ENCODE measurements at places on chromosomes 13 and 19. TPM values are rescaled to one million over a fixed set of nuclear protein-coding genes. Genes with fewer than 3 reads are reported as not detected.
A peak's percentile ranks its signal among the peaks of the same experiment; 100 is the strongest.

GGN gene
- total RNA-seq, result 2.2 TPM

F2RL3 gene
- total RNA-seq, result not detected

DNA sequence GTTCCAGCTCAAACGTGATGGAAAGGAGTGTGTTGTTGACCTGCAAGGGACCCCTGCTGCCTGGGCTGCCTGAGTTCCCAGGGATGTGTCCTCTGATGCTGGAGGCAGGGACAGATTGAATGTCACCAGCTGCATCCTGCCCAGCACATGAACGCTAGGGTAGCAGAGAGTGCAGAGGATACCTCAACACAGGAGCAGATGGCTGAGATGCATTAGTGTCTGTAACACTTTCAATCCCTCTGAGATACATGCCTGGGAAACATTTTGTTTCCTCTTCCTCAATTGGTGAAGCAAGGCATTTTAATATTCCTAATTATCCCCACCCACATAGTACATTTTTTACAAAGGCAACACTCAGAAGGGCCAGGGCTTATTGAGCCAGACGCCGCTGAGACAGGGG lies 106.4 kb upstream of the UBL3 start:
- peaks cover 62% of the 10 kb centered on the region for H3K4me1 ChIP-seq
- no peaks in the 10 kb centered on the region for H3K36me3 ChIP-seq
- no peaks in the 10 kb centered on the region for H3K27me3 ChIP-seq
- no peak for DNase-seq
- H3K27ac ChIP-seq, result no peak overlapping the region

- DNase-seq, result no peak
- H3K27ac ChIP-seq, result no peak overlapping the region
- no peak overlapping the region for H3K4me3 ChIP-seq
- H3K36me3 ChIP-seq, result no peaks in the 10 kb centered on the region
- no peaks in the 10 kb centered on the region for H3K27me3 ChIP-seq
Measured at GRCh38 chr13:107743526-107743925, 471.8 kb downstream of the LIG4 start.

DNA sequence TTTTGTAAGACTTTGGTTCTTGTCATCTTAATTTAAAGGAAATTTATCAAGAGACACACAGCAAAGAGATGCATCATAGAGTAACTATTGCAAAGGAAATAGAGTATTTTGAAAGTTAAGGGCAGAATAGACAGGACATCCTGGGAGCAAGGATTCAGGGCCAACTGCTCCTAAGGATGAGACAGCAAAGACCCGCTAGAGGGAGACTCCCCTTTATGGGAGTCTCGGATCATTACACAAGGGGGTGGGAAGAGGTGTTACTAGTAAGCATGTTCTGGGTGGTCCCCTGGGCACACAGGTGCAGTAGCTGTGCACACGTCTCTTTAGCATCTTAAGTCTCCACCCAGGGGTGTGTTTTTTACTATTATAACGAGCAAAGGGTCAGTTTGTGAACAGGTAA lies 9.6 kb downstream of the ZSCAN5C start:
- H3K27me3 ChIP-seq, result no peaks in the 10 kb centered on the region
- no peak overlapping the region for H3K27ac ChIP-seq
- DNase-seq, result no peak

DNA sequence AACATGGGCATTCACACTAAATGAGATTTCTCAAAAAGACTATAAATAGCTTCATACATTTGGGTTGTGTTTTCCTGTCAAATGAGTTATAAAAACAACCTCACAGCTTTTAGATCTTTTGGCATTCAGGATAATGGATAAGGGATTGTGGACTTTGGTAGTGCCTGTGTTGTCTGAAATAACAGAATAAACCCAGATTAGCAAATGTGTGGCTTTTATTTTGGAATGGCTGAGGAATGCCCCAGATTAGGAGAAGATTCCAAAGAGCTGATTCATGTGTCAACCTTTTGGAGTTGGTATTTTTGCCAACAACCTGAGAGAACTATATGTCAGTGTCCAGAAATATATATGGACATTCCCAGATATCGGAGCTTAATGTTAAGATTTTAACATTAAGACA lies 164.7 kb downstream of the MTUS2 start:
- no peaks in the 10 kb centered on the region for H3K4me1 ChIP-seq
- H3K27ac ChIP-seq, result no peak overlapping the region
- H3K27me3 ChIP-seq, result peaks cover 7% of the 10 kb centered on the region
- no peak for DNase-seq
- no peak overlapping the region for H3K4me3 ChIP-seq
- H3K36me3 ChIP-seq, result no peaks in the 10 kb centered on the region

PNMA8B gene
- 5.3 TPM for total RNA-seq

DNA sequence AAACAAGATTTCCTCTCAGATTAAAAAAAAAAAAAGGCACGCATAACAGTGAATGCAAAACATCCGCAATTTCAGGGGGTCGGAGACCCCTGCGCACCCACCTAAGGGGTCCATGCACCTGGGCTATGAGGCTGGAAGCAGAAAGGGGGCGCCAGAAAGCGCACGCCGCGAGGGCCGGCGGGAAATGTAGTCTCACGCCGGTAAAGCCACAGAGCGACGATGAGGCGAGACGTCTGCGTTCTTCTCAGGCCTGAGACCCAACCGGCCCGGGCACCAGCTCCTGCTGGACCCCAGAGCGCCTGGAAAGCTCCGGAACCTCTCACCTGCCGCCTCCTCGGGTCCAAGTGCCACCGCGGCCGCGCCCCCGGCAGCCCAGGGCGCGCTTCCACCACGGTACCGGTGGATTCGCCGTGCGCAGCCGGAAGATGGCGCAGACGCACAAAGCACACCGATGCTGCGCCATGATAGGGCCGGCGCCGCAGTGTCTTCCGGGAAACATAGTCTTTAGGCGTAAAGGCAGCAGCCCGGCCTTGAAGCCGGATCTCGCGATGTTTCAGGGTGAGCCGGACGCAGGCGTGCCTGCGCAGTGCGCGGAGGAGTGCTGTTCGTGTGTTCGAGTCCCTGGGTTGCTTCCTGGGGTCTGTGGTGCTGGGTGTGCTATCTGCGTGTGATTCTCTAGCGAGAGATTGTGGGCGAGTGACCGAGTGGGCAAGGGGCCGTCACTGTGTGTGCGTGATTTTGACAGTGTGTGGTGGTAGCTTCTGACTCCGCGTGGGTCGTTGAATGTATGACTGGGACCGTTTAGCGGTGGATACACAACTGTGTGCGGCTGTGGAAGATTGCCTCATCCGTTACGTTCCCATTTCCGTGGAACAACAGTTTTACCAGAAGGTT lies at the start of gene ZNF582:
TSS of gene ZNF582 (minus strand) at position 416 of the 894 bp plus-strand sequence. CDS start 1,782 bp downstream, outside the sequence.
- peak within 1 kb of the TSS; percentile 98 for H3K27ac ChIP-seq
- peaks cover 5% of the 10 kb centered on the region for H3K4me1 ChIP-seq
- H3K4me3 ChIP-seq, result peak within 1 kb of the TSS; percentile 93
- H3K27me3 ChIP-seq, result no peaks in the 10 kb centered on the region

ZNF85 gene
- 24.4 TPM for total RNA-seq

LAMP1 gene
- total RNA-seq, result 110 TPM

- H3K4me1 ChIP-seq, result peaks cover 21% of the 10 kb centered on the region
- H3K36me3 ChIP-seq, result peaks cover 3% of the 10 kb centered on the region
- H3K27me3 ChIP-seq, result peaks cover 19% of the 10 kb centered on the region
- DNase-seq, result no peak
Measured at GRCh38 chr19:12959481-12959880, 2.5 kb upstream of the GADD45GIP1 start.

- no peak overlapping the region for H3K27ac ChIP-seq
- peaks cover 14% of the 10 kb centered on the region for H3K4me1 ChIP-seq
- no peak overlapping the region for H3K4me3 ChIP-seq
- no peaks in the 10 kb centered on the region for H3K27me3 ChIP-seq
- H3K36me3 ChIP-seq, result peaks cover 22% of the 10 kb centered on the region
- DNase-seq, result no peak
Measured at GRCh38 chr13:77975358-77976042, 56.9 kb upstream of the EDNRB start.

GRCh38 chr19:5536337-5536894 lies 31.3 kb downstream of the TINCR start:
- peak; percentile 57 for DNase-seq
- H3K4me1 ChIP-seq, result peaks cover 24% of the 10 kb centered on the region
- peaks cover 4% of the 10 kb centered on the region for H3K36me3 ChIP-seq
- H3K27me3 ChIP-seq, result no peaks in the 10 kb centered on the region
- peak overlapping the region; percentile 47 for H3K4me3 ChIP-seq

DNA sequence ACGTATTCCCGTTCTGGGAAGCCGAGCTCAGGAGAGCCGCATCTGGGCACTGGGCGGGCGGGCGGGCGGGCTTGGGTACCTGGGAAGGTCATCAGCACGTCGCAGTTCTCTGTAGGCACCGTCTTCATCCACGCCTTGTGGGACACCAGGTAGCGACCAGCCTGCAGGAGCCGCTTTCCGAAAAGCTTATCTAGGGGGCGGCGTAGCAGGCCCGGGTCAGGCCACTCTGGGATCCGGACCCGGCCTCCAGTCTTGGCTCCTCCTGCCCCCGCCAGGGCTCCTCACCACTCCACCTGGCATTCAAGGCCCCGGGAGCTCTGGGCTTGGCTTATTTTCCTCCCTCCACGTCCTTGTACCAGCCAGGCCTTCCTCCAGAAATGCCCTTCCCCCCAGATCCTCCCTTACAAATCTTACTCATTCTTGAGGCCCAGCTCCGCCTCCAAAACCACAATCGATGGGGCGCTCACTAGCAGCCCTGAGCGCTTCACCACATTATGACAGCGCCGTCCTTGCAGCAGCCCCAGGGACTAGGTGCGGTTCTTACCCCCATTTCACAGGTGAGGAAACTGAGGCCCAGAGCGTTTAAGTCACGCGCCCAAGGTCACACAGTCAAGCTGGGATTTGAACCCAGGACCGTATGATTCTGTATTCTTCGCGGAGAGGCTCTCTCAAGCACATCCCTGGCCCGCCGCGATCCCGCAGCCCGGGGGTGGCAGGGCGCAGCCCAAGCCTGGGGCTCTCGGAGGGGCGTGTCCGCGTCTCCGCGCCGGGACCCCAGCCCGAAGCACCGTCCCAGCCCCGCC lies 843 bp downstream of the ANO8 start:
- peak overlapping the region; percentile 90 for H3K27ac ChIP-seq
- DNase-seq, result no peak
- H3K36me3 ChIP-seq, result peaks cover 8% of the 10 kb centered on the region
- peak overlapping the region; percentile 94 for H3K4me3 ChIP-seq
- peaks cover 22% of the 10 kb centered on the region for H3K4me1 ChIP-seq
- H3K27me3 ChIP-seq, result peaks cover 21% of the 10 kb centered on the region

- H3K4me1 ChIP-seq, result peaks cover 8% of the 10 kb centered on the region
- peaks cover 3% of the 10 kb centered on the region for H3K36me3 ChIP-seq
- H3K27ac ChIP-seq, result no peak overlapping the region
- no peak overlapping the region for H3K4me3 ChIP-seq
Measured at GRCh38 chr19:19276386-19276785, 3.3 kb upstream of the TM6SF2 start.

NTF4 gene
- total RNA-seq, result not detected

ZNF585A gene
- total RNA-seq, result 12.8 TPM

DNA sequence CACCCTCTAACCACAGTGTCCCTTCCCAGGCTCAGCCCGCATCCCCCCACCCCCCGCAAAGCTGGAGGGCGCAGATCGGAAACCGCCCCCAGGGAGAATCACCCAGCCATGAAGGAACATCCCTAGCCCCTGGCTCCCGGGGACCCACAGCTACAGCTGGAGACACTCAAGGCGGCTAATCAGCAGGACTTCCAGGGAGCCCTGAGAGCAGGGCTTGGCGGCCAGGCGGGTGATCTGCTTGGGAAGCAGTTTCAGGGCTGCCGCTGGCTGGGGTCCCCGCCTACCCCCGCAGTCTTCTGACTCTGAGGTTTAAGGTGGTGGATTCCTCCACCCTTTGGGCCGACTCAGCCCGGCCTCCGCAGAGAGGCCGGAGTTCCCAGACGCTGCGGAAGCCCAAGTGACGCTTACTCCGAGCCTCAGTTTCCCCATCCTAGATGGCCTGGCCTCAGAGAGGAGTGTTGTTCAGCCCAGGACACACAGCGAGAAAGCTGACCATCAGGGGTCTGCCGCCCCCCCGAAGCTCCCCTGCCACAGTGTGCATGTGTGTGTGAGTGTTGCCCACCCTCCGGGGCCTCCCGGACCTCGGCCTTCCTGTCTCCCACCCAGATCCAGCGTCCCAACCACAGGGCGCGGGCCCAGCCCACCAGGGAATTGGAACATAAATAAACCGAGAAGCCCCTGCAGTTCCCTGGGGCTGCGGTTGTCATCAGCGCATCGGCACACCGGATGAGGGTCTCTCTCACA lies 9.8 kb downstream of the FUT6 start:
- H3K4me3 ChIP-seq, result no peak overlapping the region
- H3K36me3 ChIP-seq, result no peaks in the 10 kb centered on the region
- peaks cover 13% of the 10 kb centered on the region for H3K27me3 ChIP-seq
- H3K4me1 ChIP-seq, result peaks cover 14% of the 10 kb centered on the region
- DNase-seq, result no peak
- H3K27ac ChIP-seq, result no peak overlapping the region

GRCh38 chr19:7560255-7560654 lies 24.7 kb downstream of the PNPLA6 start:
- no peak for DNase-seq
- H3K27ac ChIP-seq, result no peak overlapping the region
- H3K4me1 ChIP-seq, result no peaks in the 10 kb centered on the region
- H3K36me3 ChIP-seq, result peaks cover 13% of the 10 kb centered on the region
- H3K27me3 ChIP-seq, result no peaks in the 10 kb centered on the region

DNA sequence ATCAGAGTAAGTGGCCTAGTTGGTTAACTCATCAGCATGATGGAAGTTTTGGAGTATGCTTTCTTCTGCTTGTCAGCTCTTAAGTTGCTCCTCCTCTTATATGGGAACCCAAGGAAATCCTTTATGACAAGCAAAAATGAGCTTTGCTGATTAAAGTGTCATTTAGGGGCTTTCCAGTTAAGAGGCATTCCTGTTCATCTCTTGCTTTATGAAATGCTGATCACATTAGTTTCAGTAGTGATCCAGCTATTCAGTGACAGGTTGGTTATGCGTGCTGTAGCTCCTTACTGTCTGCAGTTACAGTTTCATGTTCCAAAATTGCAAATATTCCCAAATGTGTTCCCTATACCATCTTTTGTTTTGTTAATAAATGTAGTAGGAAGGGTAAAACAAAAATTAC lies 146.6 kb downstream of the CDK8 start:
- no peaks in the 10 kb centered on the region for H3K27me3 ChIP-seq

GRCh38 chr19:42006569-42006968 lies 12.5 kb upstream of the ATP1A3 start:
- no peak for DNase-seq
- H3K27ac ChIP-seq, result no peak overlapping the region
- H3K4me1 ChIP-seq, result no peaks in the 10 kb centered on the region
- H3K27me3 ChIP-seq, result peaks cover 30% of the 10 kb centered on the region
- H3K4me3 ChIP-seq, result no peak overlapping the region
